ENCODE measurements at places on chromosomes 5 and 9.

DNA sequence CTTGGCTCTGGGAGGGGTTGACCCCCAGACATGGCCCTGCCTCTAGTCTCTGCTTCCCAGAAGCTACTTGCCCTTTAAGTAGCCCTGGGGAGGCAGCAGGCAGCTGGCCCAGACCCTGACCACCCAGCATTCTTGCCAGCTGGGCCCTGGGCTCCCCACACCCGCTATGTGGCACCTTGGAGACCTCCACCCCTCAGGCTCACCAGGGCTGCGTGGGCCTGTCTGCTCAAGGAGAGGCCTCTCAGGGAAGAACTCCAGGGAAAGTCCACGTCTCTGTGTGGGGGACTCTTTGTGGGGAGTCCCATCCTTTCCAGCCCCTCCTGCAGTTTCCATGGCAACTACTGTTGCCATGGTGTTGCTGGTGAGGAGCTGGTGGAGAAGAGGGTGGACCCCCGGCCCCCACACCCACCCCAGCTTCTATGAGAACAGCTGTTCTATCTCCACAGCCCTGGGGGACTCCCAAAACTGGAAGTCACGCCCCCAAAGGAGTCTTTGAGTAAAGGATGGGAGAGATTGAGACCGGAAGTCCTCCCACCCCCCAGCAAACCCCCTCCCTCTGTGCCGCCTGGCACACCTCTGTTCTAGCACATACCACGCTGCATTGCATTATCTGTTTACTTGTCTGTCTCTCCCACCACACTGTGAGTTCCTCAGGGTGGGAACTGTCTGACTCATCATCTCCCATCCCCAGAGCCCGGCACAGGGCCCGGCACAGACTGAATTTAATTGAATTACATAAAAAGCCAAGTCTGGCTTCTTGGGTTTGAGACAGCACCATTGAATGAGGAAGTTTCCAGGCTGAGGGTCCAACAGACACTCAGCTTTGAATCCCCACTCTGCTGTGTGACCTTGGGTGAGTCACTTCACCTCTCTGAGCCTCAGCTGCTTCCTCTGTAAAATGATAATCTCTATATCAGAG is 12.6 kb downstream of the DNM1 start:
- no peaks in the 10 kb centered on the region for H3K36me3 ChIP-seq
- no peak overlapping the region for H3K4me3 ChIP-seq
- no peak for DNase-seq
- peak overlapping the region; percentile 34 for H3K27ac ChIP-seq
- no peaks in the 10 kb centered on the region for H3K27me3 ChIP-seq

DNA sequence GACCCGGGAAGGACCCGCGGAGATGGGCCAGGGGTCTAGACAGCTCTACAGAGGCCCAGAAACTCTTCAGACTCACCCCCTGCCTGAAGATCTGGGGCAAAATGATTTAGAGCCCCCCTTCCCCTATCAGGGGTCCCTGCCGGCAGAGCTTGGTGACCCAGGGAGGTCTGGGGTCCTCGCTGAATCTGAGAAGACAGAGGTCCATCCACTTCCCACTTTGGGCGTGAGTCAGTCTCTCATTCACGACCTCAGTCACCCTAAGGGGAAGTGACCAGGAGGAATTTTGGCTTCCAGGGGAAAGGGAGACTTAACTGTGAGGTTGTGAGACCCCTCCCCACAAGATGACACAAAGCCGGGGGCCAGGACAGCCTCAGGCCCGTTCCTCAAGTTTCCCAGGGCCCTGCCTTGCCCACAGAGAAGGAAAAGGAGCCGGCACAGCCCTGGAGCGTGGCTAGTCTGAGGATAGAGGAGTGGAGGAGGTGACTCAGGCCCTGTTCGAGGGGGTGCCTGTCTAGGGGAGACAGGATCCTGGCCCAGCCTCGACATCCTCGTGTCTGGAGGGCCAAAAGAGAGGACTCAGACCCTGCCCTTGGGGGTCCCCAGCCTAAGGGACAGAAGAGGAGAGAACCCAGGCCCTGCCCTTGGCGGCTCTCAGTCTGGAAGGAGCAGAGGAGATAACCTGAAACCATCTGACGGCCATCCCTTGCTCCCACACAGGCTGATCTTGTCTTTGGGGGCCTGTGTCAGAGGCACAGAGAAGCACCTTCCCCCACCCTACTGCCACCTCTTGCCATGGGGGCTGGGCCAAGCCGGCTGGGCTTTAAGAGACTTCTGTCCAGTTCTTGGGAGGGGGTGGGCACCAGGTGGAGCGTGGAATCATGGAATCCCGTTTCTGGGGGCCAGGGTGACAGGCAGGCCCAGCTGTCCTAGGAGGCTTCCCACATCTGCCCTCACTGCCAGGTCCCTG is 889 bp downstream of the PDLIM4 start:
- H3K4me1 ChIP-seq = peaks cover 3% of the 10 kb centered on the region
- H3K27me3 ChIP-seq = no peaks in the 10 kb centered on the region
- H3K27ac ChIP-seq = peak overlapping the region; percentile 73
- no peaks in the 10 kb centered on the region for H3K36me3 ChIP-seq
- DNase-seq = no peak

- H3K4me1 ChIP-seq = no peaks in the 10 kb centered on the region
- DNase-seq = no peak
- no peak overlapping the region for H3K4me3 ChIP-seq
- H3K36me3 ChIP-seq = no peaks in the 10 kb centered on the region
Observed at GRCh38 chr9:131385296-131385695, 8.6 kb upstream of the PRRC2B start.

DNA sequence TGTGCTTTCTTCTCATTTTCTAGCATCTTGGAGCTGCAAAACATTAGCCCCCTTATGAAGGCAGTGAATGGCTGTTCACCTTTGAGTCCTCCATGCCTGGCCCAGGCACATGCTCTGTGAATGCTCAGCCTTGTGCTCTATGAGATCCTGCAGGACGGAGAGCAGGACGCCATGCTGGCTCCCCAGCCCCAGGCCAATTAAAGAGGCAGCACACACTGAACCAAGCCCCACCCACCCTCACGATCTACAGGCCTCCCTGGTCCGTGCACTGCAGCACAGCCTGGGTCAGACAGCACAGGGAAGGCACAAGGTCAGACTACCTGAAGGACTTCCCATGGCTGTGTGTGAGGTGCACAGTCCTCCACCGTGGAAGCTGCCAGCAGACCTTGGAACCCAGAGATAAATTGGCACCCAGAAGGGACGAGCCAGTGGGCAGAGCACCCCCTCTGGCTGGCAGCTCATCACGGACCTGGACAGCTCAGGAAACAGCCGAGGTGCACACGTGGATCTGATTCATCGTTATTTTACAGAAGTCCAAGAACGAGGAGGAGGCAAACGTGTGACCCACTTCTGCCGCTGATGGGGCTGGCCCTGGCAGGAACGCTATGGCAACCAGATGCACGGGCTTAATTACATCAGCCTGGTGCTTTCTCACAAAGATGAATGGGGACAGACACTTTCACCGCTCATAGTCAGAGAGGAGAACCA is 59.5 kb downstream of the OLFM1 start:
- no peaks in the 10 kb centered on the region for H3K27me3 ChIP-seq
- H3K36me3 ChIP-seq = no peaks in the 10 kb centered on the region
- DNase-seq = no peak
- H3K4me3 ChIP-seq = no peak overlapping the region
- H3K4me1 ChIP-seq = no peaks in the 10 kb centered on the region
- H3K27ac ChIP-seq = no peak overlapping the region

- no peaks in the 10 kb centered on the region for H3K36me3 ChIP-seq
- H3K27me3 ChIP-seq = no peaks in the 10 kb centered on the region
- no peak overlapping the region for H3K4me3 ChIP-seq
- no peak overlapping the region for H3K27ac ChIP-seq
- no peak for DNase-seq
- no peaks in the 10 kb centered on the region for H3K4me1 ChIP-seq
Observed at GRCh38 chr9:99601571-99602111, 220.0 kb upstream of the NR4A3 start.

GRCh38 chr5:88503406-88503805 is 234.8 kb upstream of the TMEM161B start:
- no peaks in the 10 kb centered on the region for H3K27me3 ChIP-seq
- H3K27ac ChIP-seq = no peak overlapping the region
- H3K4me1 ChIP-seq = no peaks in the 10 kb centered on the region
- DNase-seq = no peak
- no peaks in the 10 kb centered on the region for H3K36me3 ChIP-seq

DNA sequence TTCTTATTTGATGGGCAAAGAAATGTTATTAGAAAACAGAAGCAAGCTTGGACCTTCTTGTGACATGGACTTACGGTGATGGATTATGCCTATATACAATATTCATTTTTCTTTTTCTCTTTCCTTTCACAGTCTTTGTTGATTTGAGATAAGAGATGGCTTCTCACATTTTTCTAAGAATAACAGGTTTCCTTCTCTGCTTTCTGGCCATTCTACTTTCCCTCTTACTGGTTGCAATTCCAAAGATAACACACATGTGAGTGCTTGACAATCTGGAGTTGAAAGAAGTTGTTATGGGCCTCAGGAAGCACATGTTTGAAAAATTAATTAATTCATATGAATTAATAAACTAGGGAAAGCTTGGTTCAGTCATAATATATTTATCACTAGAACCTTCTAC is 89.8 kb upstream of the RPS23 start:
- no peaks in the 10 kb centered on the region for H3K36me3 ChIP-seq
- H3K4me1 ChIP-seq = peaks cover 2% of the 10 kb centered on the region
- no peak for DNase-seq
- no peak overlapping the region for H3K4me3 ChIP-seq
- H3K27me3 ChIP-seq = no peaks in the 10 kb centered on the region
- H3K27ac ChIP-seq = no peak overlapping the region

- peak overlapping the region; percentile 45 for H3K27ac ChIP-seq
- peaks cover 3% of the 10 kb centered on the region for H3K4me1 ChIP-seq
- no peak for DNase-seq
- H3K36me3 ChIP-seq = no peaks in the 10 kb centered on the region
- H3K27me3 ChIP-seq = peaks cover 12% of the 10 kb centered on the region
Observed at GRCh38 chr5:10563110-10563944, 543 bp upstream of the ANKRD33B start.

All from small intestine (tissue), 16 donors.